ENCODE measurements at places on chromosomes 13 and 19.

- DNase-seq, result no peak
Observed at GRCh38 chr13:113785051-113786010, 26.3 kb downstream of the TMEM255B start.

DNA sequence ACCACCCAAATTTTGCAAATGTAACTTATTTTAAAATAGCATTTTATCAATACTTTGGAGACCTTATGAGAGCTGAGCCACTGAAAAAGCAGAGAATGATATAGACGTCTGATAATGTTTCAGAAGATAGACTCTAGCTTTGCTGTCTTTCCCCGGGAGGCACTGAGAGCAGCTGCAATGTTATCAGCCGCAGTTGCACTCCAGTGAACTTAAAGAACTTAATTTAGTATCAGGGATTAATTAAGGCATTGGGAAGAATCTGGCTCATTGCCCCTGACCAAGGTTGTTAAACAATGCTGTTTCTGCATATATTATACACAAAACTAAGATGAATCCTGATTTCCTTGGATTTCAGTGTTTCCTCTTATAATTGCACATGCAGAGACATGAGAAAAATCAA, 75.7 kb upstream of the SGCG start:
- no peak for DNase-seq

- DNase-seq, result no peak
Observed at GRCh38 chr13:20608438-20609020, 41.6 kb downstream of the IFT88 start.

DNA sequence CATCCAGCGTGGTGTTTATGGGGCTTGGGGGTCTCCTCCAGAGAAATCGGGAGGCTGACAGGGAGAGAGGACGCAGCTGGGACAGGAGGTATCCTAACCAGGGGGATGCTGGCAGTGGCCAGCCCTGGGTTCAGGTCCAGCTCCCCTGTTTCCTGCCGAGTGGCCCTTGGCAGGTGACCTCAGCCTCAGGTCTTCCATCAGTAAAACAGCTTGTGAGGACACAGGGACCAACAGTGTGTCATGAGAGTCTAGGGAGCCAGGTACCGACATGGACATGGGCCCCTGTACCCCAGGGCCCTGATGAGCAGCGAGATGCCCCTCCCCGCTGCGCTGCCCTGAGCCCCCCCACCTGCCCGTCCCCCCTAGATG, 19.6 kb downstream of the EVI5L start:
- DNase-seq, result no peak

DNA sequence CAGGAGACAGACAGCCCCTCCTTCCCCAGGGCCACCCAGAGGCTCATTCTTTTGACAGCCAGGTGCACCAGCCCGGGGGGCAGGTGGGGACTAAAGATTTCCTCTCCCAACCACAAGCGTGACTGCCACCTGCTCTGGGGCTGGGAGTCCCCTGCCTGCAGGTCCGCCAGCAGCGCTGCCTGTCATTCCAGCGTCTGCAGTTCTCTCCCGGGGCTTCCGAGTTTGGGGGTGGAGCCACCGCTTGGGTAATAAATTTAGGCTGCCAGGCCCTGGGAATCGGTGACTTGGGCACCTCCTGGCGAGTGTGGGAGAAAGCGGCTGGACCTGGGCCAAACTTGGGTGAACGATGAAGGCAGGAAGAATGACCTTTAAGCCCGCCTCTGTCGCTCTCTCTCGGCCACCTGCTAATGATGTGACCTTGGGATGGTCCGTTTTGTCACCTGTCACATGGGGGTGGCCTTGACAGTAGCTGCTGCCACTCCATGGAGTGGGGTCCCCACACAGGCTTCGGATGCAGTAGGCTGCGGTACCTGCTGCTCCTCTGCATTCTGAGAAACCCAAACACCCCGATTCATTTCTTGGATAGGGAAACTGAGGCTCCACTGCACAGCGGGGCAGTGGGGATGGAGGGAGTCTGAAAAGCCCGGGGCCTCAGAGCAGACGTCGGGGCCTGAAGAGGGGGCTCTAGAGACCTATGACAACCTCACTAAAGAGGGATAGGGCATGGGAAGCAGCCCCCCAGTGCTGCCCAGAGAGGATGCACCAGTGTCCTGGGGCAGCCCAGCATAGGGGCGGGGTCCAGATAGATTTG, 12.8 kb downstream of the FUT6 start:
- no peak for DNase-seq
